ENCODE measurements at places on chromosomes 4 and X. TPM values are rescaled to one million over a fixed set of nuclear protein-coding genes. Genes with fewer than 3 reads are reported as not detected.

DNA sequence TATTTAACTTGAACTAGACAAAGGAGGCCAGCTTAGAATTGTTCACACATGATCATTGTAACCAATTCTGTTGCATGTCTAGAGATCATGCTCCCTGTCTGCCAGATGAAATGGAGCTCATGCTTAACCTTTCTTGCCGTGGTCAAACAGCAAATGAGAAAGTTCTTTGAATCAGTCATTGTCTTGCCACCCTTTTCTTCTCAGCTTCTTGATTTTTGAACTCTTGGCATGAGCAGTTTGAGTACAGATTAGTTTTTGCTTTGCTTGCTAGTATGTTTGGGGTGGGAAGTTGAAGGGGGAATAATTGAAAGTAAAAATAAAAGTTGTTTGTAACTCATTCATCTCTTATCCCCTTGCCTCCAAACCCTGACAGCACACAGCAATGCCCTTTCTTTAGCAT lies 4.7 kb downstream of the MTM1 start:
- no peak for DNase-seq

- no peak for DNase-seq
Measured at GRCh38 chrX:30301208-30301607, 8.0 kb downstream of the NR0B1 start.

GRCh38 chr4:56630876-56631666 lies 50.0 kb downstream of the HOPX start:
- DNase-seq, result no peak

GRCh38 chr4:4472344-4472958 lies 69.4 kb downstream of the STX18 start:
- no peak for DNase-seq

PAK3 gene
- 0.27 TPM for total RNA-seq

DNA sequence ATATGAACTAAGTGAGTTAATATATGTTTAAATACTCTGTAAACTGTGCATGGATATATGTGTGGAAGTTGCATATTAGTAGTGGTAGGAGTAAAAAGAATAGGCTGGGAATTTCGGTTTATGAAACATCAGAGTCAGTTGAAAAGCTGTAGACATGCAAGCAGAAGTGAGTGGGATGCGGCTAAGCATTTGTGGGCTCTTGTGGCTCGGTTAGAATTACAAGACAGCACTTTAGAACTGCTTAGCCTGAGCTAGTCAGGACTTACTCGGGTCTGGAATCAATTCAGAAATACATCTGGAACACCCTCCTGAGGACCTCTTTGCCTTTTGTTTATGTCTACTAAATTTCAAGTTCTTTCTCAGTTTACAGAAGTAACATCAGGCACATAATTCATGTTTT lies 93.6 kb downstream of the AFF2 start:
- DNase-seq, result no peak

GRCh38 chr4:84051089-84051488 lies 448.0 kb downstream of the NKX6-1 start:
- DNase-seq, result no peak

SLC34A2 gene
- not detected for total RNA-seq

DNA sequence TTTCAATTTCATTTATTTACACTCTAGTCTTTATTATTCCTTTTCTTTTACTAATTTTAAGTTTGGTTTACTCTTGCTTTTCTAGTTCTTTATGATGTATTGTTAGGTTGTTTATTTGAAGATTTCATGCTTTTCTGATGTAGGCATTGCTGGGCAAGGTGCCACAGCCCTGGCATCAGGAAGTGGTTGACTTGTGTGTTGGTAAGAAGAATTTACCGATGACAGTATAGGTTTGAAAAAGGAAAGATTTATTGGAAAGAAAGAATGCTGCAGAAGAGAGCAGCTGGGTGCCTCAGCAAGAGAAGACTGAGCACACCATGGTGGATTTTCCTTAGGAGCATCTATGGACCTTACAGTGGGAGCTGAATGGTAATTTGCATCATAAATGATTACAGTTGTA lies 153.2 kb downstream of the KLF8 start:
- DNase-seq, result no peak

ANXA10 gene
- total RNA-seq, result not detected

GLUD2 gene
- 1.5 TPM for total RNA-seq

DNA sequence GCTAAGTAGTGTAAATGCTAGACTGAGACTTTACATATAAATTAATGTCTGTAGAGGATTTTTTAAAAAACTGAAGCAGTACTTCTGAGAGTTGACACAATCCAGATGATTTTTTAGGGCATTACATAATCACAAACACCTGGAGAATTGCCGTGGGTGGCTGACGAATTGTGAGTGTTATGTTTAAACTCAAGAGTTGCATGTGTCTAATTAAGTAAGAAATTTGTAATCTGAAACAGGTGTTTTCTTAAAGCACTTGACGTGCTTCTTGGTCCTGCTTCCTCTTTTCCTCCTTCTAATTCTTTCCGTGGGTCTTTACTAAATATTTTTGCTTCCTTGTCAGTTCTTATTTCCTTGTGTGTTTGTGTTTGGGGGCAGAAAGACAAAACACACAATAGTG lies 27.8 kb downstream of the PIR start:
- no peak for DNase-seq

All from left ventricle myocardium inferior (tissue), 1 donor.